NCI-H1694 (cell line): ENCODE measurements at places on chromosomes 13 and 19.

- DNase-seq = no peak
Observed at GRCh38 chr19:19719798-19720197, 13.1 kb downstream of the ZNF14 start.

DNA sequence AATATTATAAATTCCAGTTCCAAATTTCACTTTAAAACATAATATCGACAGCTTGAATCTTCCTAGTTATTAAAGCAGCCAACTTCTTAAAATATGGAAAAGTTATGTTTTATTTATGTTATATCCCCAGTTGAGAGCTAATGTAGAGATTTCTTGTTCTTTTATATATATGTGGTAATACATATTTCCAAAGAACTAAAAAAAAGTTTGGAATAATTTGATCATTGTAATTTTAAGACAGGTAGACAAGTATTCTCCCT is 781 bp upstream of the TBC1D4 start:
- DNase-seq = no peak

DNA sequence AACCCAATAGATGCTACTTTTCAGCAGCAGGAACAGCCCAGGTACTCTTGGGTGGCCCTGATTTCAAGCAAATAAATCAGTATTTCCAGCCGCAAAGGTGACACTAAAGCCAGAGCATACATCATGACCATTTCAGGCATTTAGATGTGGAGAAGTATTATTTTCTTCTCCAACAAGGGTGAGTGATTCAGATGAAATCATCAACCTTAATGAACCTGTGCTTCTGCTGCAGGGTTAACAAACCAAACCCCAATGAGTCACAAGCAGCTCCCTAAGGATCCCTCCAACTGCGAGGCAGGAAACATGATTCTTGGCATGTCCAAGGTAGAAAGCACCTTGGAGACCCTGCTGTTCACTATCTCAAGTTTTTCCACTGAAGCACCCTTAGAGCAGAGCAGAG is 32.7 kb downstream of the MBNL2 start:
- no peak for DNase-seq

DNA sequence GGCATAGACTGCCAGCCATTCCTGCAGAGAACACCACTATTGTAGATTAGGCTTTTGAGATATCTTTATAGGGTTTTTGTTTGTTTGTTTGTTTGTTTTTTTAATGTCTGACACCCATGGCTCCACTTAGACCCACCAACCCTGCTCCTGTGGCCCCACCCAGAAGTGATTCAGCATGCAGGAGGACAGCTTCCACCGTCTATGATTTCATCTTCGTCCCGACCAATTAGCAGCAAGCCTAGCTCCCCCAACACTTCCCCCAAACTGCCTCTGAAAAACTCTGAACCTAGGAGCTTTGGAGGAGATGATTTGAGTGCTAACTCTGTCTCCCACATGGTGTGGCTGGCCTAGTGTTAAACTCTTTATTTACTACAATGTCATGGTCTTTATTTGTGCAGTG is 108.3 kb upstream of the RXFP2 start:
- DNase-seq = no peak

DNA sequence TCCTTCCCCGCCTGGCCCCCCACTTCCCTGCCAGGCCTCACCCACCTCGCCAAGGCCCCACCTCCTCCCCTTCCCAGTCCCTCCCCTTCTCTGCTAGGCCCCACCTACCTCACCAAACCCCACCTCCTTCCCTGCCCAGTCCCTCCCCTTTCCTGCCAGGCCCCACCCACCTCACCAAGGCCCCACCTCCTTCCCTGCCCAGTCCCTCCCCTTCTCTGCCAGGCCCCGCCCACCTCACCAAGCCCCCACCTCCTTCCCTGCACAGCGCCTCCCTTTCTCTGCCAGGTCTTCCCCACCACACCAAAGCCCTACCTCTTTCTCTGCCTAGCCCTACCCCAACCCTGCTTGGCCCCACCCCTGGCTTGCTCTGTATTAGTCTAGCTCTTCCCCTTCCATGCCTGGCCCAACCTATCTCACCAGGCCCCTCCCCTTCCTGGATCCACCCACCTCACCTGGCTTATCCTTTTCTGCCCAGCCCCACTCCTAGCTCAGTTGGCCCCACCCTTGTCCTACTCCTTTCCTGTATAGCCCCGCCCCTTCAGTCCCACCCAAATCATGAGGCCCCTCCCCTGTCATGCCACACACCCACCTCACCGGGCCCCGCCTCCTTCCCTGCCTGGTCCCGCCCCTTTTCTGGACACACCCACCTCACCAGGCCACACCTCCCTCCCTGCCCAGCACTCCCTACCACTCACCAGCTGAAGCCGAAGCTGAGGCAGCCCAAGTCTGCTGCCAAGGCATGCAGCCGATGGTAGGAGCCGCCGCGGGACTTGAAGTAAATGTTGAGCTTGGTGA is 16.2 kb downstream of the CERS1 start:
- DNase-seq = no peak

- no peak for DNase-seq
Observed at GRCh38 chr19:14471436-14472187, 3.5 kb downstream of the PTGER1 start.

DNA sequence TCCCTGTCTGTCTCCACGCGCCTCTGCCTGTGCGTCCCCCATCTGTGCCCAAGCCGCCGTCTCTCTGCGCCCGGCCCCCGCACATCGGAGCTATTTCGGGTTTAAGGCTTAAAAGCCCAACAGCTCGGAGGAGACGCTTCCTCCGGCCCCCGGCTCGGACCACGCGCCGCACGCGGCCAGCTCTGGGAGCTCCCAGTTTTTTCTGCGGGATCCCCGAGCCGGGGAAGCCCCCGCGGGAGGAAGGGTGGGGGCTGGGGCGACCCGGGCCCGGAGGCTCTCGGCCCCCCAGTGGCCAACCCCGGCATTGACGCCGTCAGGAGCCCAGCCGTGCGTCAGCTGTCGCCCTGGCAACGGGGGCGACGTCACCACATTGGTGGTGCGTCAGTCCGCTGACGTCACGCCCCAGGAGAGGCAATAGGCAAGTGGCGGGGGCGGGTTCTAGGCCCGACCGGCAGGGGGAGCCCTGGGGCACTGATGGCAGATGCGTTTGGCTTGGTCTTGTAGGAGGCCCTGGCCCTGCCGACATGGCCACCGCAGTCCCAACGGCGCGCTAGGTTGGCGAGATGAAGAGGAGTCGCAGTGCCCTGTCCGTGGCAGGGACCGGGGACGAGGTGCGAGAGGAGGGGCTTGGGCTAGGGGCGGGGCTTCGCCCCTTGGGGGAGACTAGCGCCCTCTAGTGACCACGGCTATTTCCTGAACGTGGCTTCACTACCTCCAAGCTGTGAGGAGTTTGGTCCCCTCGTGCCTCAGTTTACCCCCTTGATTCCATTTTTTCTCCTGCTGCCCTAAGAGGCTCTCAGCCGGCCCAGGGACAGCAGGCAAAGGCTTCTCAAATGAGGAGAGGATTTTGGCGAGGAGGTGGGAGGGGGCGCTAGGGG is 3.7 kb upstream of the PDE4A start:
- DNase-seq = peak; percentile 89

DNA sequence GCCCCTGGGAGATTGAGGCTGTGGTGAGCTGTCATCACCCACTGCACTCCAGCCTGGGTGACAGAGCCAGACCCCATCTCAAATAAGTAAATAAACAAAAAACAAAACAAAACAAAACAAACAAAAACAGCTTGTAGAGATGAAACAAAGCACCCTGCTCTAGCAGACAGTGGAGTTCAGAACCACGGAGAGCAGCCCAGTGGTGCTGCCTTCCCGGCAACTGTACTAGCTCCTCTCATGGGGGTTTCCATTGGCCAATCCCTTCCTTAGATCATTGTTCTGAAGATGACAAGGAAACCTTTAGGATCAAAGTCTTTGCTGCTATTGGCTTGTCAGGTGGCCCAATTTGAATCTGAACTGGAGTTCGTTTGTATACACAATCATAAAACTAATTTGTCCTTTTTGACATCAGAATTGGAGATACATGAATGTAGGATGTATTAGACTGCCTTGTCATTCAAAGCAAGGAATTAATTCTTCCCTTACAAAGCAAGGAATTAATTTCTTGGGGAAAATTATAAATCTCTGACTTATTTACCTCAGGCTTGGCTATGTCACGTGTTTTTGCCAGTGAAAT is 19.7 kb upstream of the SYCN start:
- DNase-seq = no peak

DNA sequence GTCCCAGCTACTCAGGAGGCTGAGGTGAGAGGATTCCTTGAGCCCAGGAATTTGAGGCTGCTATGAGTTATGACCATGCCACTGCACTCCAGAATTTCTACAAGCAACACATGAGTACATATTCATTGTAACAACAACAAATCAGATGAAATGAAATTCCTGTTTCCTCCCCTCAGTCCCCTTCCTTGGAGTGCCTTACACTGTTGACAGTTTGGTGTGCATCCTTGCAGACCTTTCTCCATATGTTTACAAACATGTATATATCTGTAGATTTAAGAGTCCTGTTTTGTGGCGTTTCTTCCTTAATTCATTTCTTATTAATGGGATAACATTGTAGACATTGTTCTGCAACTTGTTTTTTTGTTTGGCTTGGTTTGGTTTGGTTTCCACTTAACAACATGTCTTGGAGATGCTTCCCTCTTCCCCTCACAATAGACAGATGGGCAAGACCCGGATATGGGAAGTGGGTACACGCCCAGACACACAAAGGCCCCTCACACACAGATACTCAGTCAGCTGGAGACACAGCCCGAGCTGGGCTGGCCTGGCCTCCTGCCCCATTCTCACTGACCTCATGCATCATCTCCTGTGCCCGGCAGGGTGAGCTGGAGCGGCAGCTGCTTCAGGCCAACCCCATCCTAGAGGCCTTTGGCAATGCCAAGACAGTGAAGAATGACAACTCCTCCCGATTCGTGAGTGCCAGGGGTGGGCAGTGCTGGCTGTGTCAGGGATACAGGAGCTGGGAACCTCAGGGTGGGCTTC is 21.7 kb downstream of the MYH14 start:
- DNase-seq = no peak

DNA sequence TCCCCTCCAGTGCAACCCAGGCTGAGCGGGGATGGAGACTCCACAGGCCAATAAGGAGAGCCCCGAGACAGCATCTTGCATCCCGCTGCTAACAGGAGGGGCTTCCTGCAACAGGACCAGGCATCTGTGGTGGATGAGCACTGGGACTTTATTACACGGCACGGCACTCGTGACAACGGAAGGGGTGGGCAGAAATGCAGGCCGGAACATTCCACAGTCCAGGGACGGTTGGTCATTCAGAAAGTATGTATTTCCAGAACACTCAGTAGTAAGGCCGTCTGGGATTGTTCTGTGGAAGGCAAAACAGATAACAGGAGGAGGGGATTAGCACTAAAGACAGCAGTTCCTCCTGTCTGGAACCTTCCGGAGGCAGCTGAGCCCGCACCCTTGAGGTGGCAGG is 3.3 kb upstream of the TM6SF2 start:
- DNase-seq = no peak

DNA sequence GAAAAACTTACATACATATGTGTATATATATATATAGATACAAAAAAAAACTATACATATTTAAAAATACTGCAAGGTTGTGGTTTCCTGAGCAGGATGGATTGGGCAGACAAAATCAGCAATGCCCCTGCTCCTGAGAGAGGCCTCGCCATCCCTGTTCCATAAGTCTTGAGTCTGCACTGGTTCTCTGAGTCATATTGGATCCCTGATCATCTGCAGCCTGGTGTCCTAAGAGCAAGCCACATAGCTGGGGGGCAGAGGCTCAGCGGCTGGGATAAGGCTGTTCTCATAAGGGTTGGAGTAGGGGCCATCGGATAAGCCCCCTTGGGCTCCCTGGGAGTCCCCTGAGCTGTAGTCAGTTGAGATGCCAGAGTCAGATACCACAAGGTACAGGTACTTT is 3.3 kb downstream of the SWSAP1 start:
- no peak for DNase-seq

DNA sequence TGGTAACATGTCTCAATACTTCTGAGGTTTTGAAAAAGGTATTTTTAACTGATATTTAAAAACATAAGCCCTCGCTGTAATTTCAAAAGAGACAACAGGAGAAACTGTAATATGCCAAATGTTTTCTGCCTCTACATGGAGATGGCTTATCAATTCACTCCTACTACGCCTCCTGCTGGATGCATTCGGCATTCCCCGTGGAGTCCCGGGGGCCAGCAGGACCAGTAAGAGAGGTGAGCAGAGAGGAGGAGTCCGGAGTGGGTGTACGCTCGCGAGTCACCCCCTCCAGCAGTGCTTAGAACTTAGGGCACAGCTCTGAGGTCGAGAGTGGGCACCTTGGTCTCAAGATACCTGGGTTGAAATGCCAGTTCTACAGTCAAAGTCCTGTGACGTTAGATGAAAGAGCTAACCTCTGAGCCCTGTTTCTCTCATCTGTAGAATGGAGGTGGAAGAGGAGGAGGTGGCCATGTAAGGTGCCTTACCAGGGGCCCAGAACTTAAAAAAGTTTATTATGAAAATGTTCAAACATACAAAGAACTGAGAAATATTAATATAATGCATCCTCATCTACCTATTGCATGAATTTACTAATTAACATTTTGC is 110.2 kb downstream of the STK24 start:
- DNase-seq = peak; percentile 81

- no peak for DNase-seq
Observed at GRCh38 chr13:49869519-49869918, 66.6 kb downstream of the SPRYD7 start.

GRCh38 chr19:46849610-46850009 is 1.0 kb downstream of the AP2S1 start:
- DNase-seq = no peak

DNA sequence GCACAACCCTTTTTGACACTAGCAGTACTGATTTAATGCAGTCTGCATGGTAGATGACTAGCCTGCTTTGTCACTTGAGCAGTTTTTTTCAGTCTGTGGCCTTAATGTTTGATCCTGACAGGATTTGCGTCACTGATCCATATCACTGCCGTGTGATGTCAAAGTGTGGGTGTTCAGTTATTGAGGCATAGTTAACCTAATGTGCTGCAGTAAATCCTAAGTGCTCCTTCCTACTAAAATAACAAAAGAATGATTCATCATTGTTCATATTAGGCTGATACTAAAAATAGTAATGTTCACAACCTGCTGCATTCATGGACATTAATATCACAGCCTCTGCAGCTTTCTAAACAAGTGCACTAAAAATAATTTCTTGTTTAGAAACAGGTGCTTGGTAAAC is 121.9 kb upstream of the MLNR start:
- no peak for DNase-seq

GRCh38 chr13:113405481-113406300 is 41.8 kb upstream of the GRTP1 start:
- DNase-seq = no peak

DNA sequence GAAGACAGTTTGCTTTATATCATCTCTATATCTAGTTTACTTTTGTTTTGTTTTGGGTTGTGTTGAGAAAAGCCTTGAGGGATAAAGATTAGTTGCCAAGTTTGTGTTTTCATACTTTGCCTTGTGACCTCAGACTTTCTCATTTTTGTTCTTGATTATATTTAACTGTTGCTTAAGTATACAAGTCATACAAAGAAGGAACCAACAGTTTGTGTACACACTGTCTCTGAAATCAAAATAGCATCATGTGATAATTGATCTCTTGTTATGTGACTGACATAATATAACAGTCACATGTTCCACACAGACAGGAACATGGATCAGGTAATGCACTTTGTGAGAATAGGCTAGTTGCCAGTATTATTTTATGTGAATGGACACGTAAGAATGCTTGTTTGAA is 70.8 kb downstream of the SHISA2 start:
- DNase-seq = no peak

GRCh38 chr19:38993271-38993670 is 17.7 kb upstream of the FBXO17 start:
- no peak for DNase-seq

- DNase-seq = peak; percentile 18
Observed at GRCh38 chr19:36331353-36332228, 47.4 kb downstream of the ZFP14 start.
